ENCODE measurements at places on chromosomes 1 and 21.

GRCh38 chr1:67431869-67432578 is 1.8 kb upstream of the SERBP1 start:
- peaks cover 5% of the 10 kb centered on the region for H3K36me3 ChIP-seq
- no peak for DNase-seq
- no peak overlapping the region for H3K4me3 ChIP-seq
- no peak overlapping the region for H3K27ac ChIP-seq
- H3K4me1 ChIP-seq, result no peaks in the 10 kb centered on the region

- DNase-seq, result peak; percentile 8
- peaks cover 2% of the 10 kb centered on the region for H3K27me3 ChIP-seq
- no peak overlapping the region for H3K27ac ChIP-seq
- no peaks in the 10 kb centered on the region for H3K36me3 ChIP-seq
Measured at GRCh38 chr1:60984062-60984799, 98.1 kb upstream of the NFIA start.

DNA sequence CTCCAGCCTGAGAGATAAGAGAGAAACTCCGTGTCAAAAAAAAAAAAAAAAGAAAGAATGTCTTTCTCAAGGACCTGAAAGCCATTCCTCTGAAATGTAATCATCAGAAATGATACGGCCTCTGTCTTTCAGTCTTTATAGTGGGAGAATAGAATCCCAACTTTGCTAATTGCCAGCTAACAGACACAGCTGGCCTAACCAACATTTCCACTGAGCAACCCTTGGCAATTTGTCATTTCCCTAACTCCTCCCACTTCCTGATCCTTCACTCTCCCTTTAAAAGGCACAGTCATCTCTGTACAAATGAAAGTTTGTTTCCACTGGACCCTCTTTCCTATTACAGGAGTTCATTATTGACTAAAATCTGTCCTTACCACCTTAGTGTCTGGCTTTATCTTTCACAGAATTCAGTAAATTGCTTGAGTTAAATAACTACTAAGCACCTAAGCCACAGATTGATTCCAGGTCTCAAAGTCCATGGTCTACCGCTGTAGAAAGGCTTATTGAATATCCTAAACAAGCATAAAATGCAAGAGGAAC is 4.3 kb upstream of the CBR1 start:
- no peak overlapping the region for H3K27ac ChIP-seq
- no peaks in the 10 kb centered on the region for H3K36me3 ChIP-seq
- peak; percentile 65 for DNase-seq
- no peaks in the 10 kb centered on the region for H3K27me3 ChIP-seq
- no peak overlapping the region for H3K4me3 ChIP-seq

GRCh38 chr1:201028461-201028889 is 5.0 kb upstream of the KIF21B start:
- no peak overlapping the region for H3K27ac ChIP-seq
- H3K4me3 ChIP-seq, result no peak overlapping the region
- DNase-seq, result no peak
- H3K36me3 ChIP-seq, result no peaks in the 10 kb centered on the region

DNA sequence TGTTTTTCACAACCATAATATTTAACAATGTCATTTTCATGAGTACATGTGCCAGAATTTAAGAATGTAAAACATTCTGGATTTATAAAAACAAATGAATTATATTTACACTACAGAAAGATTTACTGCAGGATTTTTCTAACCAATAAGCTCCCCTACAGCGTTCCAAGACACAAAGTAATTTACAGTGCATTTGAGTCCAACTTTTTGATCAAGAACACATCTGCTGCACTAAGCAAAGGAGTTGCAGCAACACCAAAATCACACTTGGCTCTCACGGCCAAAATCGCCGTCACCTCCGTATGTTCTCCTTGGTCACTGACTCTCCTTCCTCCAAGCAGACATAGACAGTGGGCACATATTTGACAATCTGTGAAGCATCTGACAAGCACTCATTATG is 7.7 kb downstream of the VPS26C start:
- peaks cover 16% of the 10 kb centered on the region for H3K4me1 ChIP-seq
- H3K36me3 ChIP-seq, result no peaks in the 10 kb centered on the region
- no peak overlapping the region for H3K4me3 ChIP-seq
- no peaks in the 10 kb centered on the region for H3K27me3 ChIP-seq
- DNase-seq, result peak; percentile 8

DNA sequence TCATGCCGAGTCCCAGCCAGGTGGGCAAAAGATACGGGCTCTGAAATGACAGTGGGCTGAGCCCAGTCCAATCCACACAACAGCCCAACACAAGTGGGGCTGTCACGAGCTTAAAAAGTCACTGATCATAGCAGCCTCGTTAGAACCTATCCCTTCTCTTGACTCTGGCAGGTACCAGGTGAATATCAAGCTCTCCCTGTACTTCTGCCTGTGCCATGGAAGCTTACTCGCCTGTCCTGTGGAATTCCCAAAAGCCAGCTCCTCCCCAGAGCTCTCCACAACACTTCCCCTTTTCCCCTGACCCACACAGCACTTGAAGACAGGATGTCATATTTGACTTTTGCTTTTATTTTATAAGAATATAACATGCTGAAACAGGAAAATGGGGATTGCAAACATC is 5.9 kb downstream of the RGS16 start:
- no peak for DNase-seq
- peaks cover 15% of the 10 kb centered on the region for H3K27me3 ChIP-seq
- H3K4me3 ChIP-seq, result no peak overlapping the region
- no peaks in the 10 kb centered on the region for H3K36me3 ChIP-seq
- no peak overlapping the region for H3K27ac ChIP-seq
- H3K4me1 ChIP-seq, result no peaks in the 10 kb centered on the region

DNA sequence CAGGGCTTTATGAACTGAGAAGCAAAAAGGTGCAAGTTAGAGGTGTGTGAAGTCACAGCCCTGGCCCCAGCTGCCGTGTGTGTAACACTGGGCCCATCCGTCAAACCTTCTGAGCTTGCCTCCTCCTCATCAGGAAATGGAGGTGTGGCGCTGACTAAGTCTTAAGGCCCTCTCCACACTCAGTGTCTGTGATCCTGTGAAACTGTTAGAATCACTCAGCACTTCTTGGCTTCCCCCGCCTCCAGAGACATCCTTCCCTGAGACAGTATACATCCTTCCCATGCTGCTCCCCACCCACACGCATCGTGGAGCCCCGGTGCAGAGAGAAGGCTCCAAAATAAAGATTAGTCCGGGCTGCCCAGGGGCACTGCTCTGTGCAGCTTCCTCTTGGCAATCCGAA is 33.3 kb downstream of the LRP8 start:
- DNase-seq, result peak; percentile 78
- H3K27ac ChIP-seq, result no peak overlapping the region
- H3K27me3 ChIP-seq, result no peaks in the 10 kb centered on the region
- no peak overlapping the region for H3K4me3 ChIP-seq

DNA sequence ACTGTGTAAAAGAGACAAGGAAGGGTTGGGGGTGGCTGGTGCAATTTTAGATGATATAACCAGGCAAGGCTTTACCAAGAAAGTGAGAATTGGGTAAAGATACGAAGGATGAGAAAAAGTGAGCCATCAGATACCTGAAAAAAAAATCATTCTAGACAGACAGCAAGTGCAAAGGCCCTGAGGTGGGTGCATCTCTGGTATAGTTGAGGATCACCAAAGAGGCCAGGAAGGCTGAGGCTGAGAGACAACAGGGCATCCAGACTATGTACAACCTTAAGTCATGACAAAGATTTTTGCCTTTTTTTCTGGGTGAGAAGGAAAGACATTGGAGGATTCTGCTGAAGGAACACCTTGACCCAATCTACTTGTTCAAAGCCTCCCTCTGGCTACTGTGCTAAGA is 29.9 kb downstream of the RXRG start:
- no peak overlapping the region for H3K27ac ChIP-seq
- H3K36me3 ChIP-seq, result no peaks in the 10 kb centered on the region
- H3K4me1 ChIP-seq, result no peaks in the 10 kb centered on the region
- DNase-seq, result no peak
- no peak overlapping the region for H3K4me3 ChIP-seq

DNA sequence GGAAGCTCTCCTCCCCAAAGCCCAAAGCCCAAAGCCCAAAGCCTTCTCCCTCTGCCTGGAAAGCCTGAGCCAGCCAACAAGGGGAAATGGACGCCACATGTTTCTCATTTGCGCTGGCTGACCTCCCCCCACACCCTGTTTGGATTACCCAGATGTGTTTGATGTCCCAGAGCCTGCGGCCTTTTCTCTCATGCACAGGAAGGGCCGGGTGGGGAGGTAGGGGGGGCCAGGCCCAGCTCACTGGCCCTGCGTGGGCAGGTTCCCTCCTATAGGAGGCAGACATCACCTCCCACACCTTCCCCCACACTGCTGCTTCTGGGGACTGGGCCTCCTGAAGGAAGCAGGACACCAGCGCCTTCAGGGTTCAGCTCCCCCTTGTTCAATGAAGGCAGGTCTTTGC is 116.3 kb downstream of the NAV1 start:
- no peak overlapping the region for H3K4me3 ChIP-seq
- peak; percentile 92 for DNase-seq
- peak overlapping the region; percentile 66 for H3K27ac ChIP-seq
- peaks cover 11% of the 10 kb centered on the region for H3K36me3 ChIP-seq

GRCh38 chr1:234962340-234962989 is 166.2 kb downstream of the TOMM20 start:
- peak overlapping the region; percentile 86 for H3K27ac ChIP-seq
- H3K36me3 ChIP-seq, result no peaks in the 10 kb centered on the region
- no peak overlapping the region for H3K4me3 ChIP-seq
- H3K4me1 ChIP-seq, result peaks cover 27% of the 10 kb centered on the region

DNA sequence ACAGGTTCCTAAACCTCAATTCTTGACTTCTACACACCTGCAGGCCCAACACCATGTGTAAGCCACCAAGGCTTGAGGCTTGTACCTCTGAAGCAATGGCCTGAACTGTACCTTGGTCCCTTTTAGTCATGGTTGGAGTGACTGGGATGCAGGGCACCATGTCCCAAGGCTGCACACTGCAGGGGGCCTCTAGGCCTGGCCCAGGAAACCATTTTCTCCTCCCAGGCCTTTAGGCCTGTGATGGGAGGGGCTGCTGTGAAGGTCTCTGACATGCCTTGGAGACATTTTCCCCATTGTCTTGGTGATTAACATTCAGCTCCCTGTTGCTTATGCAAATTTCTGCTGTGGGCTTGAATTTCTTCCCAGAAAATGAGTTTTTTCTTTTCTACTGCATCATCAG is 75.8 kb upstream of the ZNF678 start:
- no peaks in the 10 kb centered on the region for H3K4me1 ChIP-seq
- peaks cover 2% of the 10 kb centered on the region for H3K27me3 ChIP-seq

- H3K4me1 ChIP-seq, result peaks cover 18% of the 10 kb centered on the region
- H3K36me3 ChIP-seq, result no peaks in the 10 kb centered on the region
- peak; percentile 58 for DNase-seq
- no peaks in the 10 kb centered on the region for H3K27me3 ChIP-seq
- H3K4me3 ChIP-seq, result no peak overlapping the region
Measured at GRCh38 chr1:167747988-167748387, 26.2 kb downstream of the MPZL1 start.

- H3K4me1 ChIP-seq, result peaks cover 3% of the 10 kb centered on the region
- peak overlapping the region; percentile 82 for H3K4me3 ChIP-seq
- H3K36me3 ChIP-seq, result no peaks in the 10 kb centered on the region
- peak overlapping the region; percentile 97 for H3K27ac ChIP-seq
- no peak for DNase-seq
Measured at GRCh38 chr1:62436039-62436465, 797 bp upstream of the USP1 start.

- DNase-seq, result no peak
- no peaks in the 10 kb centered on the region for H3K27me3 ChIP-seq
Measured at GRCh38 chr1:165863346-165863745, 35.9 kb downstream of the UCK2 start.

GRCh38 chr1:248862998-248863881 is 4.4 kb upstream of the ZNF692 start:
- H3K4me1 ChIP-seq, result peaks cover 10% of the 10 kb centered on the region
- no peaks in the 10 kb centered on the region for H3K36me3 ChIP-seq
- peak overlapping the region; percentile 62 for H3K4me3 ChIP-seq
- H3K27ac ChIP-seq, result peak overlapping the region; percentile 8
- H3K27me3 ChIP-seq, result no peaks in the 10 kb centered on the region
- DNase-seq, result peak; percentile 47

- peaks cover 10% of the 10 kb centered on the region for H3K4me1 ChIP-seq
- H3K27ac ChIP-seq, result no peak overlapping the region
- no peak for DNase-seq
- no peaks in the 10 kb centered on the region for H3K27me3 ChIP-seq
Measured at GRCh38 chr1:226884966-226885820, 14.8 kb downstream of the PSEN2 start.

DNA sequence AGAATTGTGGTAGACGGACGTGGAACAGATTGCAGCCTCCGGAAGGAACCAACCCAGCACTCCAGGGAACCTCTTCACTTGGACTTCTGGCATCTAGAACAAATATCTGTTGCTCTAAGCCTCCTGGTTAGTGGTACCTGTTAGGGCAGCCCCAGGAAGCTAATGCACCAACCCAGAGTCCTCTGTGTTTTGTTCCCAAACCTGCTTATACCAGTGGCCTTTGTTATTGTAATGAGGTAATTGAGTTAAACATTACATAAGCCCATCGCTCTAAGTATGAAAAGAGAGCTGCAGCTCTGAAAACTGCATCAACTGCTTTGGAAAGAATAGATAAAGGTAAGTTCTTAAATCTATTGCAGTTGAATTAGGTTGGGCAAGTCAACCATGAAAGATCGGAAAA is 516.7 kb downstream of the NPHP4 start:
- no peaks in the 10 kb centered on the region for H3K27me3 ChIP-seq
- H3K4me3 ChIP-seq, result no peak overlapping the region
- H3K36me3 ChIP-seq, result no peaks in the 10 kb centered on the region
- no peaks in the 10 kb centered on the region for H3K4me1 ChIP-seq

- no peak overlapping the region for H3K4me3 ChIP-seq
- peaks cover 2% of the 10 kb centered on the region for H3K27me3 ChIP-seq
- H3K36me3 ChIP-seq, result no peaks in the 10 kb centered on the region
Measured at GRCh38 chr1:56933606-56934005, 32.2 kb downstream of the C8B start.

GRCh38 chr1:227002531-227003049 is 62.5 kb downstream of the COQ8A start:
- no peaks in the 10 kb centered on the region for H3K4me1 ChIP-seq
- no peak overlapping the region for H3K27ac ChIP-seq

GRCh38 chr1:201255479-201256362 is 27.6 kb upstream of the PKP1 start:
- H3K4me3 ChIP-seq, result no peak overlapping the region
- H3K27me3 ChIP-seq, result peaks cover 20% of the 10 kb centered on the region
- DNase-seq, result no peak
- H3K36me3 ChIP-seq, result no peaks in the 10 kb centered on the region
